Activated T-cell treated with anti-CD3 and anti-CD28 coated beads, Interleukin-2, amount 50 U/mL, for 72 hours (primary cell): ENCODE measurements at places on chromosomes 3 and 15. TPM values are rescaled to one million over a fixed set of nuclear protein-coding genes. Genes with fewer than 3 reads are reported as not detected.

DNA sequence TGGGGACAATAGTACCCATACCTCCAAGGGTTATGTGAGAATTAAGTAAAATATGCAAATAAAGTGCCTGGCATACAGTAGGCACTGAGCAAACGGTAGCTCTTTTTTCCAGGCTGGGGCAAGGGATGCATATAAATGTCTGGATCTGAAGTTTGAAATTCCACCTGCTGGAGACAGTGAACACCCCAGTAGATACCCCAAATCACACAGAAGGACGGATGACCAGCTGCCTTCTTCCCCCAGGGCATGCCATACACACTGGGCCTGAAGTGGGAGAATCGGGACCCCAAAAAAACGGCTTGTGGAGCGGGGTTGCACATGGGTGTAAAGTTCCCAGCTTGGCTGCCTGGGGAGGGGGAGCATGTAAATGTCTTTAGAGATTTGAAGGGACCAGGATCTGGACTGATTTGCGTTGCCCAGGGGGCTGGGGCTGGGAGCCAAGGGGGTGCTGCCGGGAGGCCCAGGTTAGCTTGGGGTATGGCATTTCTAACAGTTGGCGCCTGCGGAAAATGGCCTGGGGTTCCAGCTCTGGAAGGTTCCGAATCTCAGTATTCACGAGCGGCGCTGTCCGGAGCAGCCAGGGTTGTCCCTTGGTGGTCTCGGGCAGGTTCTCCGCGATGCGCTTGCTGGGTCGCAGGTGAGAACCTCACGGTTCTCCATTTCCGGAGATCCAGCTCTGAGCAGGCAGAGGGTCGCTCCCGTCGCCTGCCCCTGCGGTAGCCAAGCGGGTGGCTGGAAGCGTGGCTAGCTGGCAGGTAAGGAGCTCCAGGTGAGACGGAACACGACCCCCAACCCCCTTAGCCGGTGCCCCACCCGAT lies 42.6 kb upstream of the POLG start:
- DNase-seq, result no peak
- no peak overlapping the region for H3K4me3 ChIP-seq
- H3K36me3 ChIP-seq, result no peaks in the 10 kb centered on the region
- H3K4me1 ChIP-seq, result peaks cover 8% of the 10 kb centered on the region

DNA sequence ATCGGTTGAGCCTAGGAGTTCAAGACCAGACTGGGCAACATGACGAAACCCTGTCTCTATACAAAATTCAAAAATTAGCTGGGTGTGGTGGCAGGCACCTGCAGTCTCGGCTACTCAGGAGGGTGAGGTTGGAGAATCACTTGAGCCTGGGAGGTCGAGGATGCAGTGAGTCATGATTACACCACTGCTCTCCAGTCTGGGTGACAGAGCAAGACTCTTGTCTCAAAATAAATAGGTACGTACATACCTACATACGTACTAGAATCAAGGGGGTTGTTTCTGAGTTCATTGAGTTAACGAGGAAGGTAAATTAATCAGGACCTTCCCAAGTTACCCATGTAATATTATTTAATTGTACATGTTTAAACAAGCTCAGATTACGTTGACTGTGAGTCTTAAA lies 97.5 kb downstream of the CHL1 start:
- H3K36me3 ChIP-seq, result no peaks in the 10 kb centered on the region
- no peak overlapping the region for H3K4me3 ChIP-seq
- no peak for DNase-seq

The FAM81A gene
- 0.21 TPM for total RNA-seq

The SLC22A13 gene
- total RNA-seq, result 1.2 TPM

- H3K27ac ChIP-seq, result no peak overlapping the region
- no peaks in the 10 kb centered on the region for H3K4me1 ChIP-seq
- H3K4me3 ChIP-seq, result no peak overlapping the region
- no peaks in the 10 kb centered on the region for H3K27me3 ChIP-seq
- no peak for DNase-seq
Observed at GRCh38 chr3:110656394-110657025, 415.1 kb upstream of the NECTIN3 start.

The HLTF gene
- 28.0 TPM for total RNA-seq

The TERC gene
- total RNA-seq, result 5.6 TPM

GRCh38 chr3:193921465-193921864 lies 214.5 kb upstream of the HES1 start:
- H3K27me3 ChIP-seq, result no peaks in the 10 kb centered on the region
- H3K27ac ChIP-seq, result no peak overlapping the region
- H3K4me1 ChIP-seq, result no peaks in the 10 kb centered on the region
- no peak overlapping the region for H3K4me3 ChIP-seq
- H3K36me3 ChIP-seq, result no peaks in the 10 kb centered on the region

The WNT5A gene
- total RNA-seq, result 0.51 TPM

DNA sequence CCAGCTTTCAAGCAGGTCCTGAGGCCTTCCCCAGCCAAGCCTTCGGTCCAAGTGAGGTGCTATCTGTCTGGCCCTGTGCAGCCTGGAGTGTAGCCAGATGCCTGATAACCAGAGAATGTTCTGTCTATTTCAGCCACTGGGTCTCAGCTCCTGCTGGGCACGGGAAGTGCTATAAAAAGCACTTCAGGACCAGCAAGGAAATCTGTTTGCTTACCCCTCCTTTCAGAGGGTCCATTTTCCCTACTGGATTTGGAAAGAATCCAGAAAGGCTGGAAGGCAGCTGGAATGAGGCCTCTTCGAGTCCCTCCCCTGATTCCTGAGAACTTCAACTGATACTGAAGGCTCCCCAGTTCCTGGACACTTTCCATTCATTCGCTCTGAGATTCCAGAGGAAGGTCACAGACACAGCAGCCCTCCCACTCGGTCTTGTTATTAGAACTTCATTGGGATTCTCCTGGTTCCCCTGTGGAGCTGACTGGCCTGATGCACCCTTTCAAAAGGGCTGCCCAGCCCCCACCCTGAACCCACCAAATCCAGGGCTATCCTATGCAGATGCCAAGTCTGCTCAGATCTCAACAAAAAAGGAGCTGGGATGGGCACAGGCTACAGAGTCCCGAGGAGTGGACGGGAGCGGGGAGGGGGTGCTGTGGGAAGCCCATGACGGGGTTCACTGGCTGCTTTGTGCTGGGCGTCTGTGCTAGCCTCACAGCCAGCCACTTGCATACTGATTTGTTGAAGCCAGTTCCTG lies 70.4 kb downstream of the UMPS start:
- H3K36me3 ChIP-seq, result no peaks in the 10 kb centered on the region
- no peak overlapping the region for H3K27ac ChIP-seq
- H3K4me3 ChIP-seq, result no peak overlapping the region
- H3K27me3 ChIP-seq, result peaks cover 9% of the 10 kb centered on the region
- DNase-seq, result no peak
- no peaks in the 10 kb centered on the region for H3K4me1 ChIP-seq

The DCP1A gene
- 51.3 TPM for total RNA-seq

- no peaks in the 10 kb centered on the region for H3K36me3 ChIP-seq
- H3K27me3 ChIP-seq, result peaks cover 48% of the 10 kb centered on the region
- H3K4me1 ChIP-seq, result peaks cover 10% of the 10 kb centered on the region
- no peak overlapping the region for H3K27ac ChIP-seq
- DNase-seq, result no peak
Observed at GRCh38 chr3:46565077-46565476, 1.0 kb downstream of the LRRC2 start.

The SLC6A20 gene
- not detected for total RNA-seq

The GOLGA8H gene
- 0.46 TPM for total RNA-seq

- H3K27me3 ChIP-seq, result peaks cover 29% of the 10 kb centered on the region
- no peak overlapping the region for H3K4me3 ChIP-seq
- peaks cover 20% of the 10 kb centered on the region for H3K4me1 ChIP-seq
- H3K36me3 ChIP-seq, result no peaks in the 10 kb centered on the region
Observed at GRCh38 chr3:186637686-186638085, 2.5 kb upstream of the FETUB start.

- no peaks in the 10 kb centered on the region for H3K4me1 ChIP-seq
- H3K27ac ChIP-seq, result no peak overlapping the region
- peaks cover 6% of the 10 kb centered on the region for H3K27me3 ChIP-seq
- H3K36me3 ChIP-seq, result no peaks in the 10 kb centered on the region
- DNase-seq, result no peak
Observed at GRCh38 chr3:127999509-128000106, 52.6 kb upstream of the SEC61A1 start.

The C3orf49 gene
- not detected for total RNA-seq

GRCh38 chr3:31974964-31975363 lies 6.1 kb downstream of the OSBPL10 start:
- peaks cover 62% of the 10 kb centered on the region for H3K27me3 ChIP-seq
- no peak for DNase-seq
- H3K4me3 ChIP-seq, result no peak overlapping the region
- H3K27ac ChIP-seq, result no peak overlapping the region

The ALDH1A2 gene
- total RNA-seq, result 0.56 TPM

DNA sequence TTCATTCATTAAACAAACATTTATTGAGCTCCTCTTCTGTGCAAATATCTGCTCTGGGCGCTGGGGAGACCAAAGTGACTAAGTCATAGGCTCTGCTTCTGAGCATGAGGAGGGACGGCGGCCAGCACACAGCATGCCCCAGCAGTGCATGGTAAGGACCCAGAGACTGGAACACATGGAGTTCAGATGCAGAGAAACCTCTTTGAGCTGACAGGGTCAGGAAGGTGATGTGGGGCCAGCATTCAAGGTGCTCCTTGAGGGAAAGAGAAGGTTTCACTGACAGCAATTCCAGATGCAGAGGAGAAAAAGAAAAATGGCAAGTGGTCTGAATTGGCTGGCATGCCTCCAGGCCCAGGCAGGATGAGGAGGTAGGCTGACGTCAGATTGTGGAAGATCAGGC lies 234.5 kb downstream of the UACA start:
- peaks cover 56% of the 10 kb centered on the region for H3K4me1 ChIP-seq
- no peaks in the 10 kb centered on the region for H3K36me3 ChIP-seq
- no peak for DNase-seq
- H3K4me3 ChIP-seq, result peak overlapping the region; percentile 65
- H3K27me3 ChIP-seq, result no peaks in the 10 kb centered on the region
- H3K27ac ChIP-seq, result no peak overlapping the region

- H3K27me3 ChIP-seq, result no peaks in the 10 kb centered on the region
- no peak overlapping the region for H3K4me3 ChIP-seq
- no peaks in the 10 kb centered on the region for H3K36me3 ChIP-seq
- no peaks in the 10 kb centered on the region for H3K4me1 ChIP-seq
Observed at GRCh38 chr3:41974223-41974622, 12.3 kb upstream of the ULK4 start.

- H3K36me3 ChIP-seq, result peaks cover 19% of the 10 kb centered on the region
- no peak overlapping the region for H3K4me3 ChIP-seq
- DNase-seq, result no peak
Observed at GRCh38 chr15:98826658-98827057, 178.3 kb downstream of the IGF1R start.

The SIDT1 gene
- 21.3 TPM for total RNA-seq

DNA sequence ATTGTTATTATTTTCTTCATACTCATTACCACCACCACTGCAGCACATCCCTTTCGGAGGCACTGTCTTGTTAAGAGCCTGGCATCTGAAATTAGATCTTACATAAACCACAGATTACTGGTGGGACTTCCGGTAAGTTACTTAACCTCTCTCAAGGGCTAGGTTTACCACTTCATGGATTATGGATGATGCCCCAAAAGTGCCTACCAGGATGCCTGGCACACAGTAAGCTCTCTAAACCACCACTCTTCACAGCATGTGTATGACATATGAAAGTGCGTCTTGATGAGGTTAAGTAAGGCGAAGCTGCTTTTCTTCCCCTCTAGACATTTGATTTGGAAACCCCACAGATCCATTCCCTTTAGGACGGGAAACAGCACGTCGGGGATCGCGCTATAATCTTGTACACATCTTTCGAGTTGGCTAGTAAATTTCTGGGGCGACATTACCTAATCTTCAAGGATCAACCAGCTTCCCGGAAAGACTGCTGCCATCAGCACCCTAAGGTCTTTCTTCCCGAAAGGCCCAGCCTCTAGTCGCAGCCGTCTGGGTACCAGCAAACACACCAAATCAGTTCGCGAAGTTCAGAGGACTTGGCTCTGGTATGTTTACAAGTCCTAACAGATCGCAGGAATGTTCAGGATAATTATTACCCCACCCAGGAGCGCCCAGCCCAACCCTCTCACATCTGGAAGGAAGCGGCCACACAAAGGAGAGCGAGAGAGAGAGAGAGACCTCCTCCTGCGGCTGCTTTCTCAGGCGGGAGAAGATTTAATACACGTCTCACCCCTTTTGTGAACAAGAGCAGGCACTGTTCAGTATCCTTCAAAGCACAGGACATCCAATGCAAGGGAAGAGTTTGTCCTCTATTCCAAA lies 155.1 kb upstream of the FRMD4B start:
- H3K27me3 ChIP-seq, result peaks cover 46% of the 10 kb centered on the region
- H3K4me3 ChIP-seq, result peak overlapping the region; percentile 62
- no peaks in the 10 kb centered on the region for H3K36me3 ChIP-seq

GRCh38 chr3:131393051-131393450 lies 11.5 kb downstream of the NUDT16 start:
- DNase-seq, result no peak
- no peak overlapping the region for H3K4me3 ChIP-seq
- no peak overlapping the region for H3K27ac ChIP-seq
- H3K36me3 ChIP-seq, result no peaks in the 10 kb centered on the region

The NAALADL2 gene
- not detected for total RNA-seq

- no peak overlapping the region for H3K27ac ChIP-seq
- no peaks in the 10 kb centered on the region for H3K4me1 ChIP-seq
- no peak for DNase-seq
Observed at GRCh38 chr3:57048052-57048671, 12.3 kb upstream of the SPATA12 start.

GRCh38 chr3:105615814-105616213 lies 249.1 kb downstream of the ALCAM start:
- no peak overlapping the region for H3K27ac ChIP-seq
- H3K27me3 ChIP-seq, result no peaks in the 10 kb centered on the region
- DNase-seq, result no peak
- H3K36me3 ChIP-seq, result no peaks in the 10 kb centered on the region
- H3K4me3 ChIP-seq, result no peak overlapping the region

The CCDC14 gene
- total RNA-seq, result 80.7 TPM

The SHC4 gene
- total RNA-seq, result 1.2 TPM

The TMC3 gene
- total RNA-seq, result not detected

The CYP1A2 gene
- total RNA-seq, result not detected

The SUCNR1 gene
- total RNA-seq, result not detected

- no peaks in the 10 kb centered on the region for H3K27me3 ChIP-seq
- no peak for DNase-seq
- peaks cover 1% of the 10 kb centered on the region for H3K36me3 ChIP-seq
- no peak overlapping the region for H3K4me3 ChIP-seq
- peaks cover 70% of the 10 kb centered on the region for H3K4me1 ChIP-seq
Observed at GRCh38 chr3:16927485-16927884, 42.7 kb downstream of the PLCL2 start.

GRCh38 chr3:62805580-62806277 lies 69.5 kb downstream of the CADPS start:
- no peaks in the 10 kb centered on the region for H3K36me3 ChIP-seq
- no peak for DNase-seq
- no peaks in the 10 kb centered on the region for H3K4me1 ChIP-seq
- no peak overlapping the region for H3K4me3 ChIP-seq
- no peak overlapping the region for H3K27ac ChIP-seq
- no peaks in the 10 kb centered on the region for H3K27me3 ChIP-seq

DNA sequence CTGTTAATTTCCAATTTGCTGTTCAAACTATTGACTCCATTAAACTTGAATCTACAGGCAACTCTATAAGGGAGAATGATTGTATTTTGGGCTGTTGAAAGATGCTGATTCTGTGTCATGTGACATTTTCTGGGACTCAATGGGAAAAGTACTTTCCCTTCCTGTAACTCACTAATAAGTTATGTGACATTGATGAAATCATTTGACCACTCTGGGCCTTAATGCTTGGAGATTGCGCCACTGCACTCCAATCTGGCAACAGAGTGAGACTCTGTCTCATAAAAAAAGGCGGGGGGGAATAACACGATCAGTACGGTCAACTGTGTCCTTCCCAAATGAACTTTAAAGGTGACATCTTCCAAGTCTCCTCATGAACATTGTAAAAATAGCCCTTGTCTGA lies 215.2 kb upstream of the SGO1 start:
- no peak overlapping the region for H3K27ac ChIP-seq
- no peaks in the 10 kb centered on the region for H3K36me3 ChIP-seq
- H3K27me3 ChIP-seq, result no peaks in the 10 kb centered on the region
- H3K4me1 ChIP-seq, result no peaks in the 10 kb centered on the region
- DNase-seq, result no peak
